ENCODE measurements at places on chromosomes 6 and 20. TPM values are rescaled to one million over a fixed set of nuclear protein-coding genes. Genes with fewer than 3 reads are reported as not detected.

Gene SIRPB1
- total RNA-seq = 1.6 TPM

Gene POM121L2
- not detected for total RNA-seq

Gene C6orf15
- total RNA-seq = not detected

- no peaks in the 10 kb centered on the region for H3K4me1 ChIP-seq
- DNase-seq = no peak
- peaks cover 7% of the 10 kb centered on the region for H3K36me3 ChIP-seq
- H3K27me3 ChIP-seq = no peaks in the 10 kb centered on the region
- H3K4me3 ChIP-seq = no peak overlapping the region
Observed at GRCh38 chr6:135397172-135397952, 100.2 kb downstream of the AHI1 start.

Gene TUBB2B
- 0.35 TPM for total RNA-seq

Gene HLA-DQB1
- 2.9 TPM for total RNA-seq

Gene RGL2
- total RNA-seq = 34.3 TPM

Gene OPN5
- not detected for total RNA-seq

DNA sequence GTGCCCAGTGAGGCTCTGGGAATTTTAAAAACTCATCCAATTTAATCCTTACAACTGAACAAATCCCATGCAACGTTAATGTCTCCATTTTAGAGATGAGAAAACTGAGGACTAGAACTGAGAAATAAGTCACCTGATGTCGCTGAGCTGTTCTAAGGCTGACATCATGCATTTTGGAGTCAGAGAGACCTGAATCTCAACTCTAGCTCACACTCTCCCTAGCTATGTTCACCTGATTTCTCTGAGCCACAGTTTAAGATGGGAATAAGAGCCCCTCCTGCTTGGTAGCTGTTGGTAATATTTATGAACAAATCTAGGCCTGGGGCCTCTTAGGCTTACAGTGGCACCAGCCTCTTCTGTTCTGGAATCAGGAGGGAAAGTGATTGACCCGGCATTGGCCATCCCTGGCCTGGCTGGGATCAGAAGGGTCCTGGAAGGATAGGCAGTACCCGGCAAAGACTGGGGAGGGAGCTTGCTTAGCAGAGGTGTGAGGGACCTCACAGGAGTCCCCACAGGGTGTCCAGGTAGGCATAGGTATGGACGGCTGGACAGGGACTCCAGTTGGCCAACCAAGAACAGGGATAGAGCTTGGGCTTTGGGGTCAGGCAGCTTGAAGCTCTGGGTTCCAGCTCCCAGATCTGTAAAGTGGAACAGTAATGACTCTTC is 18.8 kb upstream of the CSNK2A1 start:
- H3K27ac ChIP-seq = no peak overlapping the region
- no peak overlapping the region for H3K4me3 ChIP-seq
- no peak for DNase-seq
- no peaks in the 10 kb centered on the region for H3K36me3 ChIP-seq
- H3K27me3 ChIP-seq = peaks cover 11% of the 10 kb centered on the region
- no peaks in the 10 kb centered on the region for H3K4me1 ChIP-seq

Gene ELOVL4
- total RNA-seq = 1.8 TPM

- H3K4me1 ChIP-seq = peaks cover 35% of the 10 kb centered on the region
- no peak overlapping the region for H3K27ac ChIP-seq
- no peaks in the 10 kb centered on the region for H3K36me3 ChIP-seq
- no peak overlapping the region for H3K4me3 ChIP-seq
- peaks cover 47% of the 10 kb centered on the region for H3K27me3 ChIP-seq
Observed at GRCh38 chr6:27742833-27743573, 169.2 kb downstream of the OR2B2 start.

Gene HSPA1L
- 2.9 TPM for total RNA-seq

DNA sequence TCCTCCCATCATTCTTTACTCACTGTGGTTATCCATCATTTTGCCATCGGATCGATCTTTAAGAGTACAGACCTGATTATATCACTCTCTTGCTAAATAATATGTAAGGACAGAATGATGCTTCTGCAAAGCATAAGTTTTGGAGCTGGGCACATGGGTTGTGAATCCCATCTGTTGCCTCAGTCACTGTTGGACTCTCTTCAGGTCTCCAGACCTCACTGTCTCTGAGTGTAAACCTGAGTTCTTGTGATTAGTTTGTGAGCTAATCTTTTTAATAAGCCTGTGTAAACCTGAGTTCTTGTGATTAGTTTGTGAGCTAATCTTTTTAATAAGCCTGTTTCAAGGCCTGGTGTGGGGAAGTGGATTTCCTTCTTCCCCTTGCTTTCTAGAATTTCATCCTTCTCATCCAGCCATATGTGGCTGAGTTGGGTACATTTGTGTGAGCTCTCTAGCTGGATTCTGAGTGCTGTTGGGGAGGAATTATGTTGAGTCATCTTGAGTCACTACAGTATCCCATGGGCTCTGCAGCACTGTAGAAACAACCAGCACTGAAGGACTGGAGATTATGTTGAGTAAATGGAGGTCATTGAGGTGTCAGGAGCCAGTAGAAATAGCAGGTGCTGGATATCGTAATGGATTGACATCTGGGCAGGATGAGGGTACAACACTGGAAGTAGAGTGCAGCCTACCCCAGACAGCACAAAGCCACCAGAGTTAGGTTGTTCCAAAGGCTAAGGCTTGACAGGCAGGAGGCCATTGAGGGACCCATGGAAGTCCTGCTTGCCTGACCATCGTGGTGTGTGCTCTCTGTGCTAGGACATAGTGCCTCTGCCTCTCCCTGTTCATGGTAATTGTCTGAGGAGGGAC is 52.4 kb downstream of the SCAND1 start:
- H3K4me1 ChIP-seq = peaks cover 13% of the 10 kb centered on the region
- H3K27ac ChIP-seq = no peak overlapping the region
- H3K36me3 ChIP-seq = peaks cover 7% of the 10 kb centered on the region
- H3K27me3 ChIP-seq = no peaks in the 10 kb centered on the region

Gene SCRT2
- total RNA-seq = not detected

Gene SLC25A27
- total RNA-seq = 2.5 TPM

GRCh38 chr6:39378175-39378959 is 55.9 kb upstream of the KCNK16 start:
- no peak for DNase-seq
- no peak overlapping the region for H3K27ac ChIP-seq
- no peak overlapping the region for H3K4me3 ChIP-seq
- H3K4me1 ChIP-seq = no peaks in the 10 kb centered on the region
- H3K27me3 ChIP-seq = peaks cover 22% of the 10 kb centered on the region

- H3K36me3 ChIP-seq = no peaks in the 10 kb centered on the region
- no peaks in the 10 kb centered on the region for H3K27me3 ChIP-seq
- no peak overlapping the region for H3K4me3 ChIP-seq
- no peaks in the 10 kb centered on the region for H3K4me1 ChIP-seq
Observed at GRCh38 chr6:81937296-81937937, 184.9 kb upstream of the TENT5A start.

- H3K4me1 ChIP-seq = no peaks in the 10 kb centered on the region
- peaks cover 8% of the 10 kb centered on the region for H3K27me3 ChIP-seq
- H3K27ac ChIP-seq = no peak overlapping the region
- no peak for DNase-seq
Observed at GRCh38 chr6:142653710-142654420, 291.1 kb downstream of the HIVEP2 start.

DNA sequence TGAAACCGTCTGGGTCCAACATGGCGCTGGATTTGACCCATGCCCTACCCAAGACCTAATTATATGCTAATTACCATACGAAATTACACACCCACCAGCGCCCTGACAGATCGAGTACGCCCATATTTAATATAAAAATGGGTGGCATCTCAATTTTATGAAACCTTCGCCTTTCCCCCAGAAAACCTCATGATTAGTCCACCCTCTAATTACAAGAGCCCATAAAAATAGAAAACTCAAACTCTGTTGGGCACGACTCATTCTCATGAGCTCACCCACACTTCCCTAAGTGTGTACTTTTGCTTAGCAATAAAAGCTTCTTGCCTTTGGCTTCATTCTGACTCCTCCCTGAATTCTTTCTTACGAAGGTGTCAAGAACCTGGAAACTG is 136.4 kb downstream of the OR2B2 start:
- H3K4me1 ChIP-seq = peaks cover 6% of the 10 kb centered on the region
- H3K27ac ChIP-seq = no peak overlapping the region
- DNase-seq = no peak
- H3K27me3 ChIP-seq = peaks cover 47% of the 10 kb centered on the region
- H3K36me3 ChIP-seq = no peaks in the 10 kb centered on the region

DNA sequence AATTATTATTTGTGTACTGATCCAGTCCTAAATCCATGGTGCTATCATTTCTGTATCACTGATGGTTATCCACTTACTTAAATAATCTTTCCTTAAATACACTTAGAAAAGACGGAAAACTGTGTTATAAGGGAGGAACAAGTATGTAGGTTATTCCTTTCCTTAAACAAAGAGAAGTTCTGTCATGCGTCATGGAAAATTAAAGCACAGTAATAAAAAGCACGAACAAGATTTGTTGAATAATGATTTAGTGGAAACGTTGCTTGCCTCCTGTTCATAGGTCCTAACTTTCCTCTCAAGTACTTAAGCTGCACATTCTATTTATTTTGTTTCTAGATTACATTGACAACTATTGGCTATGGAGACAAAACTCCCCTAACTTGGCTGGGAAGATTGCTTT is 120.4 kb downstream of the KHDC1L start:
- no peaks in the 10 kb centered on the region for H3K27me3 ChIP-seq
- no peak for DNase-seq
- no peak overlapping the region for H3K4me3 ChIP-seq
- H3K27ac ChIP-seq = no peak overlapping the region

Gene IL17A
- 0.22 TPM for total RNA-seq

DNA sequence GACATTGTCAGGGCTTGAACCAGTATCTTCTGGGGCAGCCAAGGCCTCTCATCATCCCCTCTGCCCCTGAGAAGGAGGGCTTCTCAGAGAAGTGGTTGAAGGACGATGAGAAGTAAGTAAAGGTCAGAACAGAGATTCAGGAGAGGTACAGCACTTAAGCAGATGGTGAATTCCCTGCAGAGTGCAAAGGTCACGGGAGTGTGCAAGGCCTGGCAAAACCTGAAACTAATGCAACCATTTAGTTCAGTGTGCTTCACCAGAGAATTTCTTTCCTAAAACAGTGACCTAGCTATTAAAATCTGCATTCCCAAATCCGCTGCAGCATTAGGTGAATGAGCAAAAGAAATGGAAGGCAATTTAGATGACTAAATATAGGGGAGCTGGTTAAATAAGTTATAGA is 58.4 kb downstream of the TRERF1 start:
- H3K36me3 ChIP-seq = peaks cover 2% of the 10 kb centered on the region
- H3K4me1 ChIP-seq = peaks cover 89% of the 10 kb centered on the region

GRCh38 chr20:59665656-59666555 is 61.6 kb downstream of the PHACTR3 start:
- H3K27me3 ChIP-seq = peaks cover 8% of the 10 kb centered on the region
- no peak overlapping the region for H3K27ac ChIP-seq
- H3K4me3 ChIP-seq = no peak overlapping the region

Gene PHACTR3
- not detected for total RNA-seq

DNA sequence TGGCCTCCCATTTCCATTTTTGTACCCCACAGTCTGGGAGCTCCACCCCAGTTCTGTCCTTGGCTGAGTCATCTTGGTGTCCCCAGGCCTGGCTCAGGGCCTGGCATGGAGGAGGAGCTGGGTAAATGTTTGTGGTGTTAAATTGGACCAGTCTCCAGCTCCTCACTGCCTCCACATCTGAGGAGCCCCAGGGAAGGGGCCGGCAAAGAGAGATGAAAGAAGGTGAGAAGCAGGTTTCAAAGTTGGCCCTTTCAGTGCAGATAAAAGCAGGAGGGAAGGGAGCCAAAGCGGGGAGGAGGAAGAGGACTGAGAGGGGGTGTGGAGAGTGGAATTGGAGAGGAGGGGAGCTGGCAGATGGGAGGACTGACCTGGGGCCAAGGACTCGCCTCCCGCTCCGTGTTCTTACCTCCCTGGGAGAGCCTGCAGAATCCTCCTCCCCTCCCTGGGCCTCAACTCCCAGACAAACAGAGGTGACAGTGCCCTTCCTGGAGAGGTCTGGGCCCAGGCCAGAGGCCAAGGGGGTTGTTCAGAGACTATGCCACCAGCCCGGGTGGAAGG is 89.0 kb downstream of the CD40 start:
- H3K36me3 ChIP-seq = no peaks in the 10 kb centered on the region
- peaks cover 18% of the 10 kb centered on the region for H3K27me3 ChIP-seq
- no peak overlapping the region for H3K4me3 ChIP-seq
- no peak for DNase-seq
- H3K4me1 ChIP-seq = peaks cover 25% of the 10 kb centered on the region

DNA sequence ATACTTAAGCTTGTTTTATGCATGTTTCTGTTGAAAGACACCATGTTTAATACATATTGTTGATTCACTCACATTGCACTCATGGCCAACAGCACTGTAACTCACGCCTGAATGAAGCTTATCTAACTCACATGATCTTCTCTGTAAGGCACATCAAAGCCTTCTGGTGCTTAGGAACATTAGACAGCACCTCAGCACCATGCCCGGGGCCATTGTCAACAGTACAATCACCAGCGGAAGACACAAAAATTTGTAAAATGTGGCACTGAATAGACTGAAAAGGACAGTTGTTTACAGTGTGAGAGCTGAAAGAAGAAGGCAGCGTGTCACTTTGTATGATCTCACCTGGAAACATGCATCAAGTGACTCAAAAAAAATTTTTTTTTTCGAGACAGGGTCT is 8.9 kb upstream of the TCF15 start:
- H3K4me1 ChIP-seq = no peaks in the 10 kb centered on the region
- no peak for DNase-seq
- peaks cover 72% of the 10 kb centered on the region for H3K27me3 ChIP-seq
- H3K4me3 ChIP-seq = no peak overlapping the region

DNA sequence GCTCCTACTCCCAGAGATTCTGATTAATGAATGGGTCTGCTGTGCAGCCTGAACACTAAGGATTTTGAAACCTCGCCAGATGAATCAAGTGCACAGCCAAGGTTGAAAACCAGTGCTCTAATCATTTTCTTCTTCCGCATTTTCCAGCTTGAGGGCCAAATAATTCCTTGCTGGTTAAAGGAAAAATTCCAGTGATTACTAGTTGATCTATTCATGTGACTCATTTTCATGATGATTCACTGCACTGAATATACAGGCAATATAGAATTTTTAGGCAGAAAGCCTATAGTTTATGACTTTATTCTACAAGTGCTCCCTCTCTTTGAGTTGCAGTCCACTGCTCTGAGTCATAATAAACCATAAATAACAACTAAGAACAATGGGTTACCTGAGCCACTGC is 80.6 kb upstream of the PROKR2 start:
- no peaks in the 10 kb centered on the region for H3K4me1 ChIP-seq
- no peak for DNase-seq
- H3K36me3 ChIP-seq = no peaks in the 10 kb centered on the region
- no peak overlapping the region for H3K4me3 ChIP-seq

Gene PTCRA
- not detected for total RNA-seq

DNA sequence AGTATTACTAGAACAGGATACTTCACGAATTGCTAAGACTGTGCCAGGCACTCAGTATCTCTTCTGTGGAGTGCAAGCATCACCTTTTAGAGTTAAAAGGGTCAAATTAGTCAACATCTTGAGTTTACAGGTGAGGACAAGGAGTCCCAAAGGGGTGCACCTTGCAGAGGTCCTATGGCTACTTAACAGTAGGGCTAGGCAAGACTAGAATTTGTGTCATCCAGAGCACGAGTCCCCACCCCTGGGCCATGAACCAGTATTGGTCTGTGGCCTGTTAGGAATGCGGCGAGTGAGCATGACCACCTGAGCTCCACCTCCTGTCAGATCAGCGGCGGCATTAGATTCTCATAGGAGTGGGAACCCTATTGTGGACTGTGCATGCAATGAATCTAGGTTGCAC is 10.5 kb upstream of the DSTN start:
- DNase-seq = no peak
- peaks cover 34% of the 10 kb centered on the region for H3K4me1 ChIP-seq
- H3K36me3 ChIP-seq = no peaks in the 10 kb centered on the region
- no peak overlapping the region for H3K27ac ChIP-seq

Gene C6orf89
- total RNA-seq = 53.1 TPM

Gene COX4I2
- not detected for total RNA-seq

All from activated T-cell treated with anti-CD3 and anti-CD28 coated beads, Interleukin-2, amount 50 U/mL, for 72 hours (primary cell).